ENCODE measurements at places on chromosomes 3 and 15.

- DNase-seq = no peak
Observed at GRCh38 chr3:97161169-97161568, 346.8 kb downstream of the EPHA6 start.

DNA sequence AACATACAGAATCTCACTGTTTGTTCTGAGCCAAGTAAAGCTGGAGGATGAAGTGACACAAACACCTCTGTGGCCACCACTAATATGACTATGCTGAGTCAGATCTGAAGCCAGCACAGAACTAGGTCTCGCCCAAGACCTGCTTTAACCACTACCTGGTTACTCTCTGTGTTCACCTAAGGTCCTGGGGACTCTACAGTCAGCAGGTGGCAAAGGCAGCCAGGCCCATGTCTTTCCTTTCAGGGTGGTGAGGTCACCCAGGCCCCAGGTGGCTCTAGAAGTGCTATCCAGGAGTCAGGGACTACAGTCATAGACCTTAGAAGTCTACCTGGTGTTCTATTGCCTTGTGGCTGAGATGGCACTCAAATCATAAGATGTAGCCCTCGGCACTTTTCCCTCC lies 287.9 kb upstream of the ARRDC4 start:
- no peak for DNase-seq

DNA sequence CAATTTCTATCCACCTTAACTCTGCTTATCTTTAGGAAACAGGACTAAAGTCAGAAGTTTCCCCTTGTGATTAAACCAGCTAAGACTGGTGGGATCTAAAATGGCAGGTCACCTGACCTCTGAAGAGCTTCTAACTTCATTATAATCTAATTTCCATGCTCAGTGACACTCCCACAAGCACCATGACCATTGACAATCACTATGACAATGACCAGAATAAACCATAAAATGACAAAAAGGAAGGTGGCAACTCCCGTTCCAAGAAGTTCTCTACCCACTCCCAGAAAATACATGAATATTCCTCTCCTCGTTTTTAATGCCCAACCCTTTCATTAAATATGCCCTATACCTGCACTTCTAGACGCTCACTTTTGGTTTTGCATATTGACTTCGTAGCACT lies 471.2 kb upstream of the CCDC54 start:
- no peak for DNase-seq

DNA sequence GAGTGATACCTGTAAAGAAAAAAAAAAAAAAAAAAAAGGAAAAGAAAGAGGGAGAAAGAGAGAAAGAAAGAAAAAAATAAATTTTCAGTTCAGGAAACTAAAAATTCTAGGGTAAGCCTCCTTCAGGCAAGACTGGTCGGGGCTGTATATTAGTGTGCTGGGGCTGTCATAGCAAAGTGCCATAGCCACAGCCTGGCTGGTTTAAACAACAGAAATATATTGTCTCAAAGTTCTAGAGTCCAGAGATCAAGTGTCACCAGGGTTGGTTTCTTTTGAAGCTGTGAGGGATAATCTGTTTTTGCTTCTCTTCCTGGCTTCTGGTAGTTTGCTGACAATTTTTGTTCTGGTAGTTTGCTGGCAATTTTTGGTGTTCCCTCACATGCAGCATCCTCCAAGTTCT lies 48.4 kb upstream of the SLC25A26 start:
- no peak for DNase-seq

GRCh38 chr3:24837601-24838000 lies 343.0 kb upstream of the THRB start:
- DNase-seq = no peak

DNA sequence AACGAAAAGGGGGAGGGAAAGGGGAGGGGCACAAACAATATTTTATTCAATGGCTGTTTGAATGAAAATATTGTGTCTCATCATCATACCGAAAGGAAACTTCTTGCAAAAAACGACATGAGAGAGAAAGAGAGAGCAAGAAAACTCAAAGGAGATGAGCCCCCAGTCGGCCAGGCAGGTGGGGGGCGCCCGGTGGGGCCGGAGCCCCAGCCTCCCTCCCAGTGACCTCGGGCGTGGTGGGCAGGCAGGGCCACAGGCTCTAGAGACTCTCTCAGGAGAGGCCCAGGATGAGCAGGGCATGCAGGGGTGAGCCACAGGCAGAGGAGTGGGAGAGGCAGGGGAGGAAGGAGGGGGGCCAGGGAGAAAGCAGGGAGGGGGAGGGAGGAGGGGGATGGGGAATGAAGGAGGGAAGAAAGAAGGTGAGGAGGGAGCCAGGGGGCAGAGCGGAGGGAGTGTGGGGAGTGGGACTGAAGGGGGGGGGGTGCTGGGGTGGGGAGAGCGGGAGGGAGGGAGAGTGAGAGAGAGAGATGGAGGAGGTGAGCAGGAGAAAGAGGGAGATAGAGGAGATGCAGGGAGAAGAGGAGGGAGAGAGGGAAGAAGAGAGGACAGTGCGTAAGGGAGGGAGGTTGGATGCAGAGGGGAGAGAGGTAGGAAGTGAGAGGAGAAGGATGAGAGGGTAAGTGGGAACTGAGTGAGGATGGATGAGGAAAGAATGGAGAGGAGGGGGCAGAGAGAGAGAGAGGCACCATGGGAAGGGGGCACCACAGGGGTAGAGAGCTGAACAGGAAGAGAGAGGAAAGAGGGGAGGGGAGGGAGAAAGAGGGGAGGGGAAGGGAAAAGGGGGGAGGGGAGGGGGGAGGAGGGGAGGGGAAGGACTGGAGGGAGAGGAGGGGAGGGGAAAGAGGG lies 14.1 kb upstream of the TMEM115 start:
- no peak for DNase-seq

- no peak for DNase-seq
Observed at GRCh38 chr3:133301731-133302130, 98.1 kb upstream of the BFSP2 start.

DNA sequence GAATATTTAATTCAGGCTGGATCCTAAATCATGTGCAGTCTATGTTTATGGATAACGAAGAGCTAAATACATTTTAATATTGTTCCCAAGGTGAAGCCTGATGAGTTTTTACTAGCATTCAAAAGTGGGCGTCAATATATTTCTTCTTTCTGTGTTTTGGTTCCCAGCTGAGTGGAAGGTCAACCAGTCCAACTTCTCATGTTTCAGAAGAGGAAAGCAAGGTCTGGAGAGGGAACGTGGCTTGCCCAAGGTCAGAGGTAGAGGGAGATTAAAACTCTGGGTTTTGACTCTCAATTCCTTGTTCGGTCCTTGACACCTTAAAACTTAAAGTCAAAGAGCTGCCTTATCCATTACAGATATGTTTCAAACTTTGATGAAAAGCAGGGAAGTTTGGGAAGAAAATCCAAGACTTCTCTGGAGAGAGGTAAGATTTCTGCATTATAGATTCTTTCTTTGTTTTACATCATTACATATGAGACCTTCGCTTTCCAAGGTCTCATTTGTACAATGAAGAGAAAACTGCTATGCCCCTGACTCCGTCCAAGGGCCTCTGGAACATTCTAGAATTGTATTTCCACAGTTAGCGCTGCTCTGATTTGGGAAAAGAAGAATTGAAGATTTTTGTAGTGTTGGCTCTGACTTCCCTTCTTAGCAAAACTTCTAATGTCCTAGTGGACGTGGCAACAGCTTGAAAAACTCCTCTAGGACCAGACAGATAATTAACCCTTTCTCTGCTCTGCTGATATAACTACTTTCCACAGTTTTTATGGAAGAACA lies 57.7 kb upstream of the HES1 start:
- DNase-seq = no peak

- DNase-seq = no peak
Observed at GRCh38 chr3:142909282-142909681, 20.4 kb upstream of the PCOLCE2 start.

- DNase-seq = no peak
Observed at GRCh38 chr15:91929509-91929908, 76.0 kb downstream of the SLCO3A1 start.

DNA sequence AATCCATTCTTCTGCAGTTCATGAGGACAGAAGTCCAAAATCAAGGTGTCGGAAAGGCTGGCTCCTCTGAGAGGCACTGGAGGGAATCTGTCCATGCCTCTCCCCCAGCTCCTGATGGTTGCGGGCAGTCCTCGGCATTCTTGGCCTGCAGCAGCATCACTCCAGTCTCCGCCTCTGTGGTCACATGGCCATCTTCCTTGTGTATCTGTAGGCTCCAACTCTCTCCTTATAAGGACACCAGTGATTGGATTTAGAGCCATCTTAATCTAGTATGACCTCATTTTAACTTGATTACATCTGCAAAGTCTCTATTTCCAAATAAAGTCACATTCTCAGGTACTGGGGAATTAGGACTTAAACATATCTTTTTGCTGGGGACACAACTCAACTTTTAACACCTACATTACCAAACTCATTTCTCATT lies 56.0 kb upstream of the FLNB start:
- DNase-seq = no peak

DNA sequence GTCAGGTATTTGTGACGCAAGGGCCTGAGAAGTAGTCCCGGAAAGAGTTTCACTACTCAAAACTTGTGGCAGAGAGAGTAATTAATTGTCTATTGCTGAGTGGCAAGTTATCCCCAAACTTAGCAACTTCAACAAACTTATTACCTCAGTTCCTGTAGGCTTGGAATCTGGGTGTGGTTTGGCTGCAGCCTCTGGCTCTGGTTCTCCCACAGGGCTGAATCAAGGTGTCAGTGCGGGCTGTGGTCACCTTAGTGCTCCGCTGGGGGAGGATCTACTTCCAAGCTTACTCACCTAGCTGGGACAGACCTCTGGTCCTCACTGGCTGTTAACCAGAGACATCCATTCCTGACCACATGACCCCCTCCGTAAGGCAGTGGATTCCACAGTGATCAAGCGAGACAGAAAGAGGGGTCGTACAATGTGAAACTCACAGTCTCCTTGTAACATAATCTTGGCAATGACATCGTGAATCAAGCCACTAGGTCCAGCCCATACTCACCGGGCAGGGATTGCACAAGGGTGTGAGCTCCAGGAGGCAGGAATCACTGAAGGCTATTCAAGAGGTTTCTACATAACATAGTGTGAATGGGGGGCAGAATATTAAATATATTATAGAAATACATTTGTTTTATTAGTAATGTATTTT lies 138.3 kb downstream of the RYR3 start:
- no peak for DNase-seq

DNA sequence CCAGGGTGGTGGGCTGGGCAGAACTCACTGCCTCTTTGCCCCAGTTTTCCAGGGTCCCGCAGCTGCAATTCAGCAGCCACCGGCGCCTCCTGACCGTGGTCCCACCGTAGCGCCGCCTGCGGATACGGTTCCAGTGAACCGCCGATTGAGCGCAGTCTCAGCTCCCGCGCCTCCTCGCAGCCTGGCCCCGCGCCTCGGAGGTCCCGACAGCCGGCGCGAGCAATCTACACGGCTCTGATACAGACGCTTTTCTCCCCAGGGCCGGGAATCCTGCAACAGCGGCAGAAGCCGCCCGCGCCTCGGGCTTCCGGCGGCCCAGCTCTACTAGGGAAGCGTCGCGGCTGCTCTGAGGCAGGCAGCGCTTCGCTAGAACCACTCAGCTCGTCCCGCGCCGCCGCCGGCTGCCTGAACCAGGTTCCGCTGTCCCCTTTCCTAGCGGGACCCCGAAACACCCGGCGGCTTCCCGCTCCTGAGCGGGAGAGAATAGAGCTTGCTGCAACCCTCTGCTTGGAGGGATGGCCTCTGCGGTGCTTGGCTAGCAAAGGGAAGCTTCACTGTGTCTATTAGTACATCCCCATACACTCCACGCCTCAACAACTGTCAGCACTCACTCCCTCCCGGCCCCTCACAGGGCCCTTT lies 3.1 kb downstream of the FOXL2NB start:
- no peak for DNase-seq

DNA sequence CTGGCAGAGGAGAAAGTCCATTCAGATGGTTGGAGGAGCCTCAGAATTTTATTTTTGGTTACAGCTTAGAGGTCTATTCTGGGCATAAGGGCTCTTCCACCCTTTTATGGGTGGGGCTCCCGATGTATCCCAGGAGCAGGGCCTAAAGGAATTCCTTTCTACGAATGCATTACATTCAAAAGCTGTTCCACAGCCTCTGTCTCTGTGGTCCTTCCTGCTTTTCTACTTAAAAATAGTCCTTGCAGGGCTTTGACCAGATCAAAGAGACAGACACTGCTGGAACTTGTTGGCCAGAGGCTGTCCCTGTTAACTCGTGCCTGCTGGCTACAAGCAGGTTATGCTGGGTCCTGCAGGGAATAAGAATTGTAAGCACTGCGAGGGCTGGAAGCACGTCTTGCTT lies 14.4 kb upstream of the NOX5 start:
- no peak for DNase-seq

DNA sequence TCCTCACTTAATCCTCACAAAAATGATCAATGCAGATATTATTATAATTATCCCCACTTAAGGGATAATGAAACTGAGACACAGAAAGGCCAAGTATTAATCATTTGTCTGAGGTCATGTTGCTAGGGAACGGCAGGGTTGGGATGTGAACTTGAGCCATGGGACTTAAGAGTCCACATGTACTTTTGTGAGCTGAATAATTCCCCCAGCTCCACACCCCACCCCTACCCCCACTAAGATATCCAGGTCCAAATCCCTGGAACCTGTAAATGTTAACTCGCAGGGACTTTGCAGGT lies 290.5 kb upstream of the GADL1 start:
- no peak for DNase-seq

GRCh38 chr3:40299721-40300335 lies 9.7 kb upstream of the EIF1B start:
- DNase-seq = no peak

GRCh38 chr15:44319385-44319784 lies 30.9 kb downstream of the GOLM2 start:
- no peak for DNase-seq

GRCh38 chr3:115980709-115981108 lies 357.4 kb downstream of the GAP43 start:
- no peak for DNase-seq

- no peak for DNase-seq
Observed at GRCh38 chr3:98817547-98818041, 54.5 kb downstream of the ST3GAL6 start.

All from stimulated activated CD8-positive, alpha-beta memory T cell treated with anti-CD3 and anti-CD28 coated beads, Interleukin-15, amount 100 ng/mL, for 24 hours (primary cell).